ENCODE measurements at places on chromosomes 2 and 18.

DNA sequence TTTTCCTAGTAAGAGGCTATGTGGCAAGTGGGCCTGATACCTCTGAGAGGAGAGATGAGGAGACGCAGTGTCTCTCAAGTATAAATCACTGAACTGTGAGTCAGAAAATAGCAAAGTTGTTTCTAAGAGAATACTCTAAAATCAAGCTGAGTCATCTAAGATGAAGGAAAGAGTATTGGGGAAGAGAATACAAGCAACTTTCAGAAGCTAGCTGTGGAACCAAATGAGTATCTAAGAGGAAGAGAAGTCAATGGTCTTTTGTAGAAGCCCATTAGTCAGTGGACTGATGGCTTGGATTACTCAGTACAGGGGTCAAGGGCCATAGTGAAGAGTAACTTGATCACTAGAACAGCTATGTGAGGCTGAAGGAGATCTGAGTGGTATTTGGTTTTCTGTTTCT is 2.7 kb upstream of the DCC start:
- no peak for DNase-seq

DNA sequence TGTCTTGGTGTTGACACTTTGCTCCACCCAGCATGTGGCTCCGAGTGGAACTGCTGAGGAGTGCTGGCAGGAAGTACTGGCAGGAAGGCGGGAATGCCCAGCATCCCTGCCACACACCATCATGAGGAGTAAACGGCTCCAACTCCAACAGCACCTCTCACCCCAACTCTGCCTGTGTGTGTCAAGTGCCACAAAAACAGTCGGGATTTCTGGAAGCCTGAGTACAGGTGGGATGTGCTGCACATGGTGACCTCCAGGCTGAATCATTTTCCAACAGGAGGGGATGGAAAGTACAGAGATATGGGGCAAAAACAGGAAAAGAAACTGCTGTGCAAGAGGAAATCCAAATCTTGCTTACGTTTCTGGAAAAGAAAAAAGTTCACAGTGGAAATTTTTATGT is 53.6 kb downstream of the PARD6G start:
- DNase-seq, result no peak

DNA sequence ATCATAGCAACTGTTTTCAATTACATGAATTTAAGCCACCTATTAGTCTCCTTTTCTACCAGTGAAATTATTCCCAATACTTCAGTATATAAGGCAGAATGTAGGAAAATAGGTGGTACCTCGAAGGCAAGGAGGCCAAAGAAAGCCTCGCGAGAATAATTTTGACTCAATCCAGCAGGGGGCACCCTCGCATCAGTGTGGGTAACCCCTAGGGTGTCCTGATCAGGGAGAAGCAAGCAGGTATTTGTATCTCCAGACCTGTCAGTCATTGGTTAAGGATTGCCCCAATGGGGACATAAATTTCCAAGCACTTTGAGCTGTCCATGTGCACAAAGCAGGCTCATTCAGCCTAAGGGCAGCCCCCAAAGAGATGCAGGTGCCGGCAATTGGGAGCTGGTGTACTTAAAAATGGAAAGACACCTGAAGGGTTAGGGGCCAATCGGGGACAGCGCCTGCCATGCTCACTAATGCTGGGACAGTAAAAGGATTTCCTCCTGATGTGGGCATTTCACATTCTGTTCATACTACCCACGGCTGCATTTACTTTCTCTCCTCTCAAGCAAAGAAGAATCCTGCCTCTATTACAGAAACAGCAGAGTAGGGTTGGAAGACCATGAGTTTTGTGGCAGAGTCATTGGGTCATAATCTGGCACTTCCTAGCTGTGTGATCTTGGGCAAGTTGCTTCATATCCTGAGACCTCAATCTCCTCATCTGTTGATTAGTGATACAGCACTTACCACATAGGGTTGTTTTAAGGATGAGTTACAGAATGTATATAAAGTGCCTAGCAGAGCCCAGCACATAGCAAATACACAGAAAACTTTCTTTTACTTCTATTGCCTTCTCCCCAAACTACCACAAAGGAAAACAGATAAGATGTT is 136.1 kb downstream of the ICOS start:
- DNase-seq, result peak; percentile 7

GRCh38 chr2:74841641-74842040 is 7.7 kb downstream of the HK2 start:
- no peak for DNase-seq

DNA sequence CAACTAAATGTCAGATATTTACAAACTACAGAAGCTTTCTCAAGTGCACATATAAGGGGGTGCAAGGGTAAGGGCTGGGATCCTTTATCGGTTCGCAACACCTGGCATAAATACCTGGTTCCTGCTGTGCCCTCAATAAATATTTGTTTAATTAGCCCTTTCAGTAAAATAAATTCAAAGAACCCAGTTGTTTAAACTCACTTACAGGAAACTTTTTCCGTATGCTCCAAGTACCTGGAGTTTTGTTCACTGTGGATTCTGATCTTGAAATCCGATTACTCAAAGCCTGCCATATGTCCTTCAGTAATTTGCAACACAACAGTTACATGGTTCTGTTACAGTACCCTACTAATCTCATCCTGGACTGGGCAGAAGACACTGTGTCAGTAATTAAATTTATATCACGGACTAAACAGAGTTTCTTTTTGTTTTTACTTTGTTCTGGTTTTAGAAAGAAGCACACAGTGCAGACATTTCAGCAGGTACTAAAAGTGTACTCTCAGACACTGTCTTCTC is 36.9 kb downstream of the TBC1D8 start:
- peak; percentile 12 for DNase-seq

DNA sequence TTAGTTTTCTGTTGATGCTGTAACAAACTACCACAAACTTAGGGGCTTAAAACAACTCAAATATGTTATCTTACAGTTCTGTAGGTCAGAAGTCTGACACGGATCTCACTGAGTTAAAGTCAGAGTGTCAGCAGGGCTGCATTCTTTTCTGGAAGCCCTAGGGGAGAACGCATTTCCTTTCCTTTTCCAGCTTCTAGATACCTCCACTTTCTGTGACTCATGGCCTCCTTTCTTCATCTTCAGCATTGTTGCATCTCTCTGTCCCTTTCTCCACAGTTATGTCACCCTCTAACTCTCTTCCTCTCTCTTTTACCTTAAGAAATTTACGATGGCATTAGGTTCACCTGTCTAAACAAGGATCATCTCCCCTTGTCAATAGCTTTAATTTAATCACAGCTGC is 13.3 kb upstream of the PPP4R1 start:
- no peak for DNase-seq
